Bronchial epithelial cell (primary cell): ENCODE measurements at places on chromosomes 3 and 15. TPM values are rescaled to one million over a fixed set of nuclear protein-coding genes. Genes with fewer than 3 reads are reported as not detected.

- DNase-seq: no peak
Measured at GRCh38 chr3:13016721-13017255, 56.4 kb downstream of the IQSEC1 start.

The PRSS50 gene
- not detected in 2 replicates for total RNA-seq

GRCh38 chr15:95302206-95302605 is 1028.3 kb upstream of the NR2F2 start:
- peak; percentile 22 for DNase-seq

The UROC1 gene
- total RNA-seq: not detected in 2 replicates
